ENCODE measurements at places on chromosomes 5 and 9.

DNA sequence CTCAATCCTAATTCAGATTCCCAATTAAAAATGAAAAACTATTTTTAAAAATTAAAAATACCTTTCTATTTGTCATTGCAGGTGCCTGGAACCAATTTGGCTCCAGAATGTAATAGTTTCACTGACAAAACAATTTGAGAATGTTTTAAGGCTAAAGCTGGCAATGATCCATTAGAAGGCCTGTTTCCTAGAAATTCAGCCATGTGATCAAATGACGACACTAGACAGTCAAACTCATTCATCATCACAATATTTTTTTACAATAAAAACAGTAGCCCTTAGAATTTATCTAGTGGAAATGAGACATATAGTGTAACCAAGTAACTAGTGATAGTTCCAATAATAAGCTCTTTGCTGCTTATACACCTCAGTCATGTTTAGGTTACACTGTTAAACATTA lies 75.4 kb upstream of the MAP3K1 start:
- DNase-seq: no peak

- DNase-seq: no peak
Observed at GRCh38 chr5:175059687-175060211, 335.4 kb downstream of the MSX2 start.

DNA sequence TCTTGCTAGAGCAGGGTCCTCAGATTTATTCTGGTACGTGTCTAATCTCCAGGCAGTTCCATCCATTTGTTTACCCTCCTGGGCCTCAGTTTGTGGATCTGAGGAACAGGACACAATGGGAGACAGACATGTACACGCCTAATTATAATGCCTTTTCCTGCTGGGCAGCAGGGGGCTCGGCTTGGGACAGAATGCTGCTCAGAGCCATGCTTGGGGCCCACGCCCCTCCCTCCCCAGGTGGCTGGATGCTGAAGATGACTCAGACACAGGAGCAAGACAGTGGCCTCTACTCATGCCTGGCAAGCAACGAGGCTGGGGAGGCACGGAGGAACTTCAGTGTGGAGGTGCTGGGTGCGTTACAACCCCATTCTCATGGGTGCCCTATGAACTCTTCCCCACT lies 72.7 kb upstream of the ASS1 start:
- no peak for DNase-seq

GRCh38 chr9:34566322-34566721 lies 23.2 kb downstream of the CNTFR start:
- no peak for DNase-seq

GRCh38 chr5:149474198-149474597 lies 77.0 kb downstream of the CSNK1A1 start:
- DNase-seq: no peak

GRCh38 chr5:109455598-109456096 lies 45.9 kb upstream of the PJA2 start:
- DNase-seq: no peak

DNA sequence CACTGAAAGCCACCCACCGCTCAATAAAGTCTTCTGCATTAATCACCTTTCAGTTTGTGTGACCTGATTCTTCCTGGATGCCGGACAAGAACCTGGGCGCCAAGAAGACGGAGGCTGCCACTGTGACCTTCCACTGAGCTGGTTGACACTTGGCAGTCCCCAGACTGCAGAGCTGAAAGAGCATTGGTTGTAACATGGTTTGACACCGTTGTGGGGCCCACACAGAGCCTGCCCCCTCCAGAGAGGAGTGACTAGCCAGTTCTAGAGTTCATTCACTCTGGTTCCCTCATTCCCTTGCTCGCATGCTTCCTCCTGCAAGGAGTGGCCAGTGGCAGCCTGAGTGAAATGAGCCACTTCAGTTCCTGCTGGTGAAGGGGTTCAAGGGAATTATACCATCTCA lies 86.2 kb upstream of the ANXA1 start:
- no peak for DNase-seq

GRCh38 chr9:69719367-69719766 lies 40.4 kb downstream of the PTAR1 start:
- no peak for DNase-seq

GRCh38 chr5:113038714-113039113 lies 62.1 kb downstream of the DCP2 start:
- DNase-seq: no peak
